Stimulated activated CD4-positive, alpha-beta T cell treated with anti-CD3 and anti-CD28 coated beads, Interleukin-4, amount 100 ng/mL, for 48 hours (primary cell): ENCODE measurements at places on chromosomes 4 and X.

- DNase-seq, result no peak
These were observed 341.3 kb downstream of the ADGRL3 start for GRCh38 chr4:61541459-61541858.

DNA sequence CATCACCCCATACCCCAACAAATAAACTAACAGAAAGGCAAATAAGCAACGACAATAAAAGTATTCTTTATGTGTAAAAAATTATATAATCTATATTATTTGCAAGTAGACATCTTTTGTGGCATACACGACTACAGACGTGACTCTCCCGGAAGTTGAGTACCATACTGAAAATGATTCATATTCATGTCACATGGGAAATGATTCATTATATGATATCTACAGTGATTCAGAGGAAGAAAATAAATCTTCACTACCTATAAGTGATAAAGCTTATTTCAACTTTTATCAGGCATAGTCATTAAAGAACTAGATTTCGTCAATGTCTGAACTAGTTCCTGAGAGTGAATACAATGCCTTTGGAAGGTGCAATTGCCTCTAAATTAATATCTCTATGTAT lies 4.6 kb upstream of the ANTXR2 start:
- no peak for DNase-seq

- DNase-seq, result no peak
These were observed 86.3 kb downstream of the FBXL5 start for GRCh38 chr4:15568821-15569220.

DNA sequence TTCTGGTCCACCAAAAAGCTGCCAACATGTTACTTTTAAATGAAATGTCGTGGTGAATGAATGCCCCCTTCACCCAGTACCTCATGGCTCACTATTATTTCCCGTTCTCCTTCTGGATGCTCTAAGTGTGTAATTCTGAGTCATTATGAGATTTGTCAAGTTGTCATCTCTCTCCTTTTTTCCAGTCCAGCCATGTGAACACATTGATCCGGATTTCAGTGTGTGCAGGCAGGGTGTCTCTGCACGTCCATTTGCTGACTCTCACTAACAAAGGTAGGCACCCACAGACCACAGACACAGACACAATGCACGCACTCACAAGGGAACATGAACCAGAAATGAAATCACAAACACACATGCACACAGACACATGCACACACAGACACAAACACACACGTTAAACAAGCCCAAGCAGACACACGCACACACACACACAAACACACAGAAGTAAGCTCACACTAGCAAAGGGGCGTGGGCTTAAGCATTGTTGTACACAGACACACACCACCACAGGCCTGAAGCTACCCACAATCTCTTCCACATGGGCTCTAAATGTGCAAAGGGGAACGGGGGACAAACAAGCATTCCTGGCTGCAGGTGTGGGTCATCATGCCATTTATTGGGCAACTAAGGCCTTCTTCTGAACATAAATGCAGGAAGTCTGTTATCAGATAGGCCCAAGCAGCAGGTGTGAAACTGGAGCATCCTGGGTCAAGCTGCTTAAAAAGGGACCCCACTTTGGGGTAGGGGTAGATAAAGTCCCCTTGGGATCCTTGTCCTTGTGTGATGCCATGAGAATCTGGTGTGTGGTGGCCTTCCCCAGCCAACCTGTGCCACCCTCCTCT lies 58.1 kb downstream of the NBDY start:
- DNase-seq, result no peak

- no peak for DNase-seq
These were observed 32.7 kb upstream of the TMEM150C start for GRCh38 chr4:82594456-82594855.

GRCh38 chr4:110003401-110004187 lies 90.9 kb downstream of the EGF start:
- no peak for DNase-seq

- no peak for DNase-seq
These were observed 21.0 kb upstream of the ADD1 start for GRCh38 chr4:2822461-2823300.

GRCh38 chr4:38177035-38177546 lies 216.9 kb downstream of the PTTG2 start:
- peak; percentile 17 for DNase-seq

GRCh38 chr4:69835766-69836165 lies 24.2 kb downstream of the SULT1E1 start:
- DNase-seq, result no peak

DNA sequence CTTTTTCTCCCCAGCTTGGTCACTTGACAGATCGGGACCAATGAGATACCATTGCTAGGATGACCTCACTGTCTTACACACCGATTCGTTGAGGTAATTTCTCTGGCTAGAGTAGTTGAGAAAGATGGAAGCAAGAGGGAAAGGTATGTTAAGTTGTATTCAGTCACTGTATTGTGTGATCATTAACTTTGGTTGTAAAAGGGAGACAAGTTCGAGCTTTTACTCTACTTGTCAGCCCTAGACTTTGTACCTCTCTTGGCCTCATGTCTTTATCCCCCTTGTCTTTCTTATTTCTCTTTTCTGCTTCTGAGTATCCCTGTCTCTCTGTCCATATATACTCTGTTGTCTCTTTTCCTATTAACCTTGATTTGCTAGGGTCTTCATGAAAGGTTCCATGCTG lies 15.5 kb downstream of the FMR1 start:
- DNase-seq, result no peak

DNA sequence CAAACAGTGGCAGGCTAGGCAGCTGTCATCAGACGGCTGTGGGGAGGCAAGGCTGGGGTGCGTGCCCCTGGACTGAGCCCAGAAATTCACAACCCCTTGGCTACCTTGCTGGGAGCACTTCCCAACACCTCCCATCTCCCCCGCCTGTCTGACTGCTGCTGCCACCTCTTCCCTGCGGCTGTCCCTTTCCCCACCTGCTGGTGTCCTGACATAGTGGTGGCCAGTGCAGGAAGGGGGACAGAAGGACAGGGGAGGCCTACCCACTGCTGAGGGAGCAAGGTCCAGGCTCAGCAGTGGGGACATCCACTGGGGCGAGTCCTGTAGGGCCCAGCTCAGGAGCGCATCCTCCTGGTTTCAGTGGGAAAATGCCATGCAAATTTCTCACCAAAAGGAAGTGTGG lies 3.4 kb downstream of the ABCD1 start:
- DNase-seq, result no peak

DNA sequence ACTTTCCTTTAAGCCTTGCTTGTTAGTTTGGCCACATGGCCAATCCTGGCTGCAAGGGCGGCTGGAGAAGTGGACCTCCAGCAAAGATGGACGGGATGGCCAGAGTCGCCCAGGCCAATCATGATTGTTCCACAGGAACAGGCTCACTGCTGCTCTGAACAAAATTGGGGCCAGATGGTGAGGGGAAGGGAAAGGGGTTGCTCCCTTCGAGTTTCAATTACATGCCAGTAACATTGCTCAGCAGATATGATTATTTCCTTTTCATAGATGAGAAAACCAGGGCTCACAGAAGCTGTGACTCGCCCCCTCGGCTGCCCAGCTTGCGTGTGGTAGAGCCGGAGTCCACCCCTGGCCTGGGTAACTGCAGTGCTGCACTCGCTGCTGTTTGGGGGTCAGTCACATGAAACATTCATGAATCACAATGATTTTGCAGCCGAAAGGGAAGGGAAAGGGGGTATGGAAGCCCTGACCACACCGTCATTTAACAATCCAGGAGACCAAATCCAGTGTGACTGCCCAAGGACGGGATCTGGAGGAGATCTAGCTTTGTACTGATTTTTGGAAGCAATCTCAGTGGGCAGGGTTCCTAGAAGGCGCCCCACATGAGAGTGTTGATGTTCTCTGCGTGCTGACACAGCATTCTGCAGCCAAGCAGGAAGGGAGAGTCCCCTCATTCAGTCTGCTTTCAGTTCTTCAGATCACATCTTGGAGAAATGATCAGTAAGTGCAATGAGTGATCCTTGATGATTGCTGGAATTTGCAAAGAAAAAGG lies 77.3 kb upstream of the MSX1 start:
- DNase-seq, result no peak

GRCh38 chrX:120302434-120302833 lies 8.8 kb downstream of the TMEM255A start:
- no peak for DNase-seq

GRCh38 chrX:39862963-39863362 lies 234.8 kb downstream of the BCOR start:
- DNase-seq, result no peak

DNA sequence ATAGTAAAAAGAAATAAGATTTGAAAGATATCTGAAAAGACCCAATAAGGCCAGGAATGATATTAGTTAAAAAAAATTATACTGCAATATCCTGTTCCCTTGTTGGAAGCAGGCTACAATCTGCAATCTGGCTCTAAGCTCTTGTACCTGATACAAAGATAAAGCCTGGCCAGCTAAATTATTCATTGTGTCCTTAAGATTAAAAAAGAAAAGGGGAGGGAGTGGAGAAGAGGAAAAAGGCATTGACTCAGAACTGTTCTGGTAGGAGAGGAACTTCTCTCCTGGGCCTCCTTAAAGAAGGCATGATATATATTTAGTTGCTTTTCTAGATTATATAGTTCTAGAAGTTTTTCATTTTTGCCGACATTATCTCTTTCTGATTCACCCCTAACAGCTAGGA lies 46.7 kb downstream of the IRF2 start:
- no peak for DNase-seq

DNA sequence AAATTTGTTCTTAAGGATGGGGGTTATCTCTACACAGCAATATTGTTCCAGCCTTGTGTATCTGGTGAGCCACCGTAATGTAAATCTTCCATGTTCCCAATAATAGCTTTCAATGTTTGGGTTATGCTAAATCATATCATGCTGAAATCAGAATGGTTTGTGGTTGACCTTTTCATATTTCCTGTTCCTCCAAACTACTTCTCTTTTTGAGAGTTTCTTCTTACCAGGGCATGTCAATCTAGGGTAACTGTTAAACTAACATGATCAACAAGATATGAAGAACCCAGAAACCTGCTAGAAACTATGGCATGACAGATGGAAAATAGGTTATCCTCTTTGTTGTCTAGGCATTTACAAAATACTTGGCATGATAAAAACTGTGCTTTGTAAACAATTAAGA lies 22.0 kb downstream of the TNMD start:
- DNase-seq, result no peak

DNA sequence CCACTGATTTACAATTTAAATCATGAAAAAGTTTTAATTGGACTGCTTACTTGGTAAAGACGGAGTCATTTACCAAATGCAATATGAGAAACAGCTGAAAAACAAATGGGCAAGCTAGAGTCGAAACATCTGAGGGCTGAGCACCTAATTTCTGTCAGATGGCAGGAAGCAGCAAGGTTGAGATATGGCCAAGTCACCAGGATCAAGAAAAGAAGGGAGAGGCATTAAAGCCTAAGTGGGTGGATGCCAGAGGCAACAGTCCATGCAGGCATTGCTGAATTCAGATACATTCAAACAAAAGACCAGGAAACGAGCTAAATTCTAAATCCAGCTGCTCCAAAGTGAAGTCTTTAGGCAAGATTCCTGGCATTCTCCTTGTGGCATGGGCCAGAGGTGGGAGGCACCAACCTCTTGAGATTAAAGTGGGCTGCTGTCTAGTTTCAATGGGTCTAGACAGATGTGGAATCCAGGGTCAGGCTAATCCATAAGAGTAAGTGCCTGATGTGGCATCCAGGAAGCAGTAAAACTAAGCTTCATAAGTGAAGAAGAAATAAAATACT lies 8.0 kb upstream of the ARSJ start:
- DNase-seq, result no peak

- DNase-seq, result no peak
These were observed 44.8 kb upstream of the CBR4 start for GRCh38 chr4:169054879-169055278.

- no peak for DNase-seq
These were observed 8.2 kb downstream of the ZNF518B start for GRCh38 chr4:10448991-10449390.

DNA sequence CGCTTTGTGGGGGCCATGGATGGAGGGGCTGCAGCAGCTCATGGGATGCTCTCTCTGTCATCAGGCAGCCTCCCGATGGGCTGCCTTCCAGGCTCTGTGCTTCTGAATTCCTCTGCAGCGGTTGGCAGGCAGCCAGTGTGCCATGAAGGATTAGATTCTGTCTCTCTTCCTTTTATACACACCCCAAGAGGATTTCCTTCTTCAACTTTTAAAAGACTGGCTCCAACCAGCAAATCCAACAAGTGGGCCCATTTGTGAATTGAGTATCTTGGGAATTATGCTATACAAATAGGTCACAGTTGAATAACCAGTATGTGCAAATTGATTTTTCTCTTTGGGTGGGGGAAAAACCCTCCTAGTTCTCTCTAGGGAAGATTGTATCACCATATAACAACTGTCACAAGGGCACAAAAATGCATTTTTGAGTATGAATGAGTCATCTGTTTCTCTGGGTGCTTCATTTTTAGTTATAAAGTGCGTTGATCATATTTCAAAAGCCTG lies 96.8 kb upstream of the FAT1 start:
- no peak for DNase-seq

GRCh38 chrX:115650916-115651315 lies 89.9 kb downstream of the PLS3 start:
- no peak for DNase-seq

GRCh38 chr4:52483186-52483890 lies 175.8 kb downstream of the USP46 start:
- no peak for DNase-seq

GRCh38 chr4:112516066-112516470 lies at the start of gene NEUROG2:
NEUROG2 (minus strand) TSS chr4:112516180; CDS start chr4:112515475, 705 bp downstream.
- no peak for DNase-seq

GRCh38 chr4:15690020-15690809 lies 8.6 kb downstream of the FAM200B start:
- DNase-seq, result no peak

DNA sequence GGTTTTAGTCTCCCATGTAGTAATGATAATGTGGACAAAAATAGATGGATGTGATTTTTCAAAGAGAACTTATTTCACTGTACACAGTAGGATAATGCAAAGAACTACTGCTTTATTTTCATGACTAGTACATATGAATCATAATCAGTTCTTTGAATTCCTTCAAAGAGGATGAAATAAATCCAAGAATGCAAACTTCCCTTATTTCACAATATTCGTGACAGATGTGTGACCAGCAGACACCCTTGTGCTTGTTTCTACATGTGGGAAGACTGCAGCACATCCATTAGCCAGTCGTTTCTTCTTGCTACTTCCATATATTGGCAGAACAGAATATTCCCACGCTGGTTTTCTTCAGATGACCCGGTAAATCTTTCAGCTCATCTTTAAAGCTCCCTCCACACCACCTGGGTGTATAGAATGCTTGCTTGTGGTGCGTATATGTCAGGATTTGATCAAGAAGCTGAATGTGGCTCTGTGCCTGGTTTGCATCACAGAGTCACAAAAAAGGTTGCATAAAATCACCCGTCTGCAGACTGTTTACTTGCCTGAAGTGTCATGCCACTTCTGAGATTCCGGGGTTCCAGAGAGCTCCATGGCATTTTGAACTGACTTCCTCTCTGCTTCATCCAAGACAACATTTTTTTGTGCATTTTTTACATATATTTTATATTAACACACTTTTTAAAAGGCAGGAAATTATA lies 47.7 kb upstream of the FAT4 start:
- no peak for DNase-seq
